Cerebellum (tissue), 4 donors: ENCODE measurements at places on chromosomes 11 and 22.

DNA sequence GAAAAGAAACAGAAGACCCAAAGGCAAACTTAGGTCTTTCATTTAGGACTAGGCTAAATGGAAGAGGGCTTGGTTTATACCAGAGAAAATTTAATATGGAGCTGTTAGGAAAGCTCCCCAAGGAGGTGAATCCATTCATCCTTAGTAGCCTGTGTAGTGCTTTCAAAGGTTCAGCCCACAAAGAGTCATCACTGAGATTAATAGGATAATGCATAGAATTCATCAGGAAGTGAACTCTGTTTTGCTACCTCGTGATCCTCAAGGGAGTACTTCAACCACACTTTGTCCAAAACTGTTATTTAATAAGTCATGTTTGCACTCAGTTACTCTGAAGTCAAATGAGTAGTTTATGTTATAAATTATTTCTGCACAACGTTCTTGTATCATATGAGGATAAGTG lies 43.3 kb upstream of the MMP7 start:
- DNase-seq = no peak

DNA sequence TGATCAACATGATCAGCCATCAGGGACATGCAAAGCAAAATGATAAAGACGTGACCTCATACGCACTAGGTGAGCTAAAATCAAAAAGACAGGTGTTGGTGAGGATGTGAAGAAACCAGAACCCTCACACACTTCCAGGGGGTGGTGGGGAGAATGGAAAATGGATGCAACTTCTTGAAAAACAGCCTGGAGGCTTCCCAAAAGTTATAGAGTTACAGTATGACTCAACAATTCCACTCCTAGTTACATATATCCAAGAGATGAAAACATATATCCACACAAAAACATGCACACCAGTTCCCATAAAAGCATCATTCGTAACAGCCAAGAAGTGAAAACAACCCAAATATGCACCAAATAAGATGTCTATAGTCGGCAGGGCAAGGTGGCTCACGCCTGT lies 42.1 kb upstream of the APLNR start:
- no peak for DNase-seq

DNA sequence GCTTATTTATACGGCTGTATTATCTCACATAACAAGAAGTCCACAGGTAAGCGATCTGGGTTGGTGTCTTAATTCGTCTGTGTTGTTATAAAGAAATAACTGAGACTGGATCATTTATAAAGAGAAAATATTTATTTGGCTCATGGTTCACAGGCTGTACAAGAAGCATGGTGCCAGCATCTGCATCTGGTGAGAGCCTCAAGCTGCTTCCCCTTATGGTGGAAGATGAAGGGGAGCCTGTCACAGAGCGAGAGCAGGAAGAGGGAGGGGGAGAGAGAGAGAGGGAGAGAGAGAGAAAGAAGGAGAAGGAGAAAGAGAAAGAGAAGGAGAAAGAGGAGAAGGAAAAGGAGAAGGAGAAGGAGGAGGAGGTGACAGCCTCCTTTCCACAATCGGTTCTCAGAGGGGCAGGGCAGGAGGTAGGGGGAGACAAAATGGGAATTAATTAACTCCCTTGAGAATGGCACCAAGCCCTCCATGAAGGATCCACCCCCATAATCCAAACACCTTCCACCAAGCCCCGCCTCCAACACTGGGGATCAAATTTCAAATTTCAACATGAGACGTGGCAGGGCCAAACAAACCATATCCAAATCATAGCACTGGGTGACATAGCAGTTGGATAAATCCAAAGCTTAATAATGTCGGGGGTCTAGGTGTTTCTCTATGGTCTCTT lies 15.0 kb upstream of the TRIM44 start:
- no peak for DNase-seq

DNA sequence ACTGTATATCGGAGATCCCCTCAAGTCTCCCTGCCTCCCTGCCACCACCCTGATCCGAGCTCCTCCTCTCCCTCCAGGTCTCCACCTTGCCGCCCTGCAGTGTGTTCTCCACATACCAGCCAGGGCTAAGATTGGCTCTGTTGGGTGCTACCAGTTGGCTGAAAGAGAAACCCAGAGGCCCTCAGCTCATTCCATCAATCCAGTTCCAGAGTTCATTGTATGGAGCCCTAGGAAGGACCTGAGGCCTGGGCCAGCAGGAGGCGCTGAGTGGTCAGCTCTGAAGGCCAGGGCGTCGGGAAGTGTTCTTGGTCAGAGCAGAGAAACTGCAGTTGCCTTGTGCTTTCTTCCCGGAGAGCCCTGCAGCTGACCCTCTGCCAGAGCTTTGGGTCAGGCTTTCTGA lies 2.2 kb upstream of the TOP3B start:
- DNase-seq = no peak

- DNase-seq = no peak
These were observed 110.6 kb downstream of the ATM start for GRCh38 chr11:108333403-108333899.

DNA sequence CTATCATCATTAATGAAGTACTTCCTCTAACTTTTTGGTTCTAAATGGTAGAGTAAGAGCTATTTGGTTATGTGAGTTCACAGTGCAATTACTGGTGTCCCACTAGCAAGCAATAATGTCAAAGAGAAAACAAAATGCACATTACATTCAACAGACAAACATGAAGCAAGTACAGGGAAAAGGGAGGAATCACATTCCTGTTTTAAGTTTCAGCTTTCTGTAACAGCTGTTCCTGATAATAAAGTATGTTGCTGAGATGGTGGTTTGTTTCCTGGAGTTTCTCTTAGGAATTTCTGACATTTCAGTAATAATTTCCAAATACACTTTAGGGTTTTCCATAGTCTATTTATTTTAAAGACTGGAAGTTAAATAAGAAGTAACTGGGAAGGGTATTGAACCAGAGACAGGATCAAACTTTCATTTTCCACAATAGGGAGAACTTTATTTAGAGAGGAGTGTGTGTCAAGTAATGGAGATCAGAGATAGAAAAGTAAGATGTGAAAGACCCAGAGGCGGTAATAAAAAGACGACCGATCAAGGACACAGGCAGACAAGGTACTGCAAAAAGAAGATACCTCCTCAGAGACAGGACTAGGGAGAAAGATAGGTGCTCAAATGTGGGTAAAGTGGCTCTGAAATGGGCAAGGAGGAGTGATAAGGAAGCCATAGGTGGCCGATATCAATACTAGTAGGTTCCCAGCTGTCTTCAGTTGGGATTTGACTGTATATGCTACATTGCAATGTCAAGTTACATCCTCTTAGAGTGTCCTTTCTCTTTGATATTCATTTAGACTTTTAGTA lies 20.8 kb upstream of the CLNS1A start:
- no peak for DNase-seq

- peak; percentile 45 for DNase-seq
These were observed 47.1 kb downstream of the ADM start for GRCh38 chr11:10351765-10352641.

GRCh38 chr11:11279956-11280689 lies 72.9 kb downstream of the CSNK2A3 start:
- DNase-seq = no peak

GRCh38 chr11:72204886-72205285 lies 11.7 kb upstream of the FOLR2 start:
- no peak for DNase-seq

GRCh38 chr11:100793525-100793924 lies 106.4 kb downstream of the ARHGAP42 start:
- no peak for DNase-seq

DNA sequence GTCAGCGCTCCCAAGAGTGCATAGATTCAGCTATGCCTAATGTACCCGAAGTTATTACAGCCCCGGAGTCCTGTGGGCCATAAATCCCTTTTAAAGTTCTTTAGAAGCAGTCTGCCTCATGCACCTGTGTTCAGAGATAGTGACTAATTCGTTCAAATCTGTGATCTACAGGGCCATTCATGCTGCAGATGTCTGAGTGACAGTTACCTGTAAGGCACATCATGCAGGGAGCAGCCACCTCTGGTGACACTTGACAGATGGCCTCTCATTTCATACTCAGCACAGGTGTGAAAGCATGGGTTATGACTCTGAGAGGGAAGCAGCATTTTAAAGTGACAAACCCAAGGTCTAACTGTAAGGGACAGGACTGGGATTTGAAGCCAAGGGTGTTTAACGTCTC lies 2.4 kb upstream of the E2F8 start:
- DNase-seq = no peak
